Activated CD8-positive, alpha-beta memory T cell treated with anti-CD3 and anti-CD28 coated beads for 1 hour (primary cell): ENCODE measurements at places on chromosomes 3 and 15.

DNA sequence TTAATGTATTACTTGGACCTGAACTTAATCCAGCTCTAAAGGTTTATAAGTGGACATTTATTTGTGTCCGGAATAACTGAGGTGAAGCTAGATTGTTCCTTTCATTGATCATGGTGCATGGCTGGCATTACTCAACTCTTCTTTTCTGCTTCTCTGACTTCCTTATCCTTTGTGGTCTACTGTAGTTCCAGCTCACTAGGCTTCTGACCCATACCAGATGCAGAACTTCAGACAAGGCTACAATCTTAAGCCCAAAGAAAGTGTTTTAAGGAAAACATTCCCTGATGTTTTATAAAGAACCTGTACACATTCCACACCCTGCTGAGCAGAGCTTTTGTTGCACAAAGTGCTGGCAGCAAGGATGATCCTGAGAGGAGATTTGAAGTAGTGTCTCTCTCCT, 250.8 kb upstream of the TGFBR2 start:
- DNase-seq = no peak

DNA sequence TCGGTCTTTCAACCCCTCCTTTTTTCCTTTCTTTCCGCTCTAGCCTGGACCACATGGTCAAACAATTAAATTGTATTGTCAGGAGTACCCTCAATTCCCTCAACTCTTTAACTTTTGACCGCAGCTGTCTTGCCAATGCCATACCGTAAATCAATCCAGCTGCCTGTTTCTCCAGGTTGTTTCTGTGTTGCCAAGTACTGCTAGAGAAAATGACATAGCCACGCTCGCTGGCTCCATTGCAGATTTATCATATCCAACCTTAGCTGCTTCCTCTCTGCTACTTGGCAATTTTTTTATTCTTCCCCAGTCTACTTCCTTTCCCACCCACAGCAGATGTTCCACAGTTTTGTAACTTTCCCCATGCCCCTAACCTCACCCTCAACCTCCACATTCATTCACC, 60.0 kb downstream of the ZNF385D start:
- no peak for DNase-seq

GRCh38 chr15:86040356-86041033, 39.2 kb upstream of the AGBL1 start:
- DNase-seq = no peak

DNA sequence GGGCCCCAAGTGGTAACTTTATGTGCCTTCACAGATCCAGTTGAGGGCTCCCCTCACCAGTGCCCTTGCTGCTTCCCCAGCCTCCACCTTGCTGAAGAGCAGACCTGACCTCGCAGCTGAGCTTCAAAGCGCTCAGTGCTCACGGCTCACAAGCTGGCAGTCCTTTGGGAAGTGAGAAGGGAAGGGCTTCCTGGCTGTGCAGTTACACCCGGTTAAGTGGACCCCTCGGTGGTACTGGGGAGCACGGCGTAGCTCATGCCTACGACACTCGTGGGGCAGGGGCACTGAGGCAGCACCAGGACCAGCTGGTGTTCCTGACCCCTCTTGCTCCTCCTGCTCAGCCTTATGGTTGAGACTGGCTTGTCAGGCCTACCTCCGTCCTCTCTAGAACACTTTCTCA, 629.0 kb upstream of the TBL1XR1 start:
- no peak for DNase-seq

DNA sequence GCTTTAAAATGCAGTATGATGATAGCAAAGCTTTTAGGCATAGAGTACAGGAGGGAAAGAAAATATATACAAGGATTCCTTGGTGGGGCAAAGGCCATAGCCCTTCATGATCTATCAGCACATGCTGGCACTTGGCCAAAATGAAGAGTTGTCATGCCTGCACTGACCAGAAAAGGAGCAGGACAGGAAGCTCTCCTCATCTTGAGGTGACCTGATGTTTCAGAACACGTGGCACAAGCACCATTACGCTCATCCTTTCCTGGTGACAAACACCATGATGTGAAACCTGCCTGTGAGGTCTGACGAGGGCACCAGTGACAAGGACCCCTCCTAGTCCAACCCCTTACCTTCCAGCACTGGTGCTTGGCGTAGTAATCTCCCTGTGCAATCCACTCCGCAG, 77.9 kb upstream of the DCLK3 start:
- no peak for DNase-seq

DNA sequence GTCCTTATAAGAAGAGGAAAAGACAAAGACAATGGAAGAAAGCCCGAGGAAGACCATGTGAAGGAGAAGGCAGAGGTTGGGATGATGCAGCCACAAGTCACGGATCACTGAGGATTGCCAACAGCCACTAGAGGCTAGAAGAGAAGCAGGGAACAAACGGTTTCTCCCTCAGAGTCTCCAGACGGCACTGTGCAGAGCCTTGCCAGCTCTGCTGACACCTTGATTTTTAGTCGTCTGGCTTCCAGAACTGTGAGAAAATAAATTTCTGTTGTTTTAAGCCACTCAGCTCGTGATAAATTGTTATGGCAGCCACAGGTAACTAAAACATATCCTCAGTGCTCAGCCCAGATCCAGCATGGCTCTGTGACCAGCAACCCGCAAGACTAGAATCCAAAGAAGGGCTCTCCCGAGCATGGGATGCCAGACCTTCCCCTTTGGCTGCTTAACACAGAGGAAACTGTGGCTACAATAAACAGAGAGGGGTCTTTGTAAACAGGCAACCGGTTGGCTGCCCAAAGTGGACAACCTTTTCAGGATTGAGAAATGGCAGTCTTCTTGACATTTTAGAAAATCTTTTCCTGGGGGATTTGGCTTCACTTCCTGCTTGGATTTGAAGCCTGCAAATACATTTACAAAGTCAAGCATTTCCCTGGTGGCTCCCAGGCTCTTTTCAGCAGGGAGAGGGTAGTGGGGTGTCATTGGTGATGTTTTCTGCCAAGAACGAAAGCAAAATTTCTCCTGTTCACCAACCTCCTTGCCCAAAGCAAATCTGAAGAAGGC, 88.7 kb upstream of the ADPGK start:
- DNase-seq = no peak

DNA sequence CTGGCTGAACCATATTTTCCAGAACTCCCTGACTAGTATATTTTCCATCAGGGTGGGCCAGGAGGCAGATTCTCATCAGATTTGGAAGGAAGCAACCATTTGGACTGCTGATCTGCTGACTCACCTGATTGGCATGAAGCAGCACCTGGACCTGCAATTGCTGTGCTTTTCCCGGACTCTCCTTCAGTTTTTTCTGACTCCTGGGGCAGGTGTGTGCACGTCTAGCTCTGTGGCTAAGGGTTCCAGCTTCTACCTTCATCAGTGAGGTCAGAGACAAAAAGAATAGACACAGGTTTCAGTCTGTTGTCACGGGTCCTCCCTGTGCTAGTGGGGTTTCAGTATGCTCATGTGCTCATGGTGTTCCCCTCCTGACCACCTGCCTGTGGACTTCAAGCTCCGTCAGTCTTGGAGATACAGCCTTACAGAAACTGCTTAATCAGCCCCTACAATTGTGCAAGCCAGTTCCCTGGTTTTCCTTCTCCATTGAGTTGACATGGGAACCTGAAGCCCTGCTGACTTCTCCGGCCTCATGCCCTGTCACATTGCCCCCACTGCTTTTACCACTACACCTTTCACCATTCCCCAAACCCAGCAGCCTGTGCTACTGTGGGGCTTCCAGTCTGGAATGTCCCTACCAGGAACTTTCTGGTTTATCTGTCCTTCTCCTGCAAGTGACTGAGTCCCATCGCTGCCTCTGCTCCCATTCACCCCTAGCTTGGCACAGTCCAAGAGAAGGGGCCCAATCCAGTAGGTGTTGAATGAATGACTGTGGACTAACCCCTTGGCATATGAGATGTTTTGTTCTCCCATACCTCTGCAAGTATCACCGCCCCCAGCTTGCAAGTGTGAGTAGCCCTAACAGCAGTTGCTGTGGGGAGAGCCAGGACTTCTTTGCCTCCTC, 31.7 kb downstream of the HMCES start:
- DNase-seq = no peak

DNA sequence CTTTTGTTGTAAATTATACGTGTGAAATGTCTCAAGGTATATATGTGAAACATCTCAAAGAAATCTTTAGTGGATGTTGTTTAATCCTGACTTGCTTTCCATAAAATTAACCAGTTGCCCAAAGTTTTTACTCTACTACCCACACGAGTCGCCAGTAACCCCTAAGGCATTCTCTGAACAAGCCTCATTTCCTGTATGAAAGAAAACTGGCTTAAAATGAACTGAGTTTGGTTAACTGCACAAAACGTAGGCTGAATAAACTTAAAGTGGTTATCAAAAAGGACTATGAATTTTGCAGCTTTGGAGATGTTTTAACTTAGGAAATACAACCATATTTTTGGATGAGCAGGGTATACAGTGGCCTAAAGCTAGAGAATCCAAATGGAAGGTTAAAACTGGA, 2.7 kb upstream of the APPL1 start:
- DNase-seq = no peak

GRCh38 chr3:110343945-110344344, 727.7 kb upstream of the NECTIN3 start:
- no peak for DNase-seq

- no peak for DNase-seq
These were observed 85.0 kb upstream of the CNTN6 start for GRCh38 chr3:1007866-1008265.

GRCh38 chr15:100759698-100760356, 119.8 kb upstream of the ALDH1A3 start:
- no peak for DNase-seq
